ENCODE measurements at places on chromosomes 6 and 20.

- peak; percentile 64 for DNase-seq
These were observed 315 bp upstream of the PDE10A start for GRCh38 chr6:165663377-165663735.

DNA sequence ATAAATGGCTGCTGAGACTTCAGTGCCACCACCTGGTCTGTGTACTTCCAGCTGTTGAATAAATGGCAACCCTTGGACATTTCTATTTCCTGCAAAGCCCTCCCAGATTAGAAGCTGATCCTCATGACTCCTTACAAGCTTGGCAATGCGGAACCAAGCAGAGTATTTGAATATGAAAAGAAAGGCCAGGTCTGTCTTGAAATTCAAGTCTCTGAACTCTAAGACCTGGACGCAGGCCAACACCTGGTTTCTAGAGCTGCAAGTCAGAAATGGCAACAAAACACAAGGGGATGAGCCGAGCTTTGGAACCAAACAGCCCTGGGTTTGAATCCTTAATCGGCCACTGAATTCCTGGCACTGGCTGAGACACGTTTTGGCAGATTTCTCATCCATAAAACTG is 353.4 kb downstream of the PTPRT start:
- DNase-seq = no peak

GRCh38 chr6:34967461-34967860 is 78.4 kb downstream of the ANKS1A start:
- DNase-seq = no peak

DNA sequence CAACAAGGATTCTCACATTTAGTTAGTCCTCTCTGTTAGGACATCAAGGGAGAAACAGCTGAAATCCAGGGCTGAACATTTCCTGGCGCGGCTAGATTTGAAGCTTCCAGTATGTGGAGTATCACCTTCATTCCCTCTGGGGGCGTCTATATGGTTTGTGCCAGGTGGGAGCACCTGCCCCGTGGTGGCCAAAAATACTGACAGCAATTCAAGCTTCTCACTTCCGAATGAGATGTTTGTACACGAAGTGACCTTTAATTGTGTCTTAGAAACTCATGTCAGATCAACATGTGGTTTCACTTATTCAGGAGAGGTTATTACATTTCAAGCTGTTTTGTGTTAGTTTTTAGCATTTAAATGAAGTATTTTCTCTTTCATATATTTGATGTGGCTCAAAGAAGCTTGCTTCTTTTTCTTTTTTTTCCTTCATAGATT is 67.3 kb upstream of the ZNF217 start:
- DNase-seq = no peak

GRCh38 chr20:57622579-57623381 is 2.6 kb upstream of the ZBP1 start:
- DNase-seq = peak; percentile 80

DNA sequence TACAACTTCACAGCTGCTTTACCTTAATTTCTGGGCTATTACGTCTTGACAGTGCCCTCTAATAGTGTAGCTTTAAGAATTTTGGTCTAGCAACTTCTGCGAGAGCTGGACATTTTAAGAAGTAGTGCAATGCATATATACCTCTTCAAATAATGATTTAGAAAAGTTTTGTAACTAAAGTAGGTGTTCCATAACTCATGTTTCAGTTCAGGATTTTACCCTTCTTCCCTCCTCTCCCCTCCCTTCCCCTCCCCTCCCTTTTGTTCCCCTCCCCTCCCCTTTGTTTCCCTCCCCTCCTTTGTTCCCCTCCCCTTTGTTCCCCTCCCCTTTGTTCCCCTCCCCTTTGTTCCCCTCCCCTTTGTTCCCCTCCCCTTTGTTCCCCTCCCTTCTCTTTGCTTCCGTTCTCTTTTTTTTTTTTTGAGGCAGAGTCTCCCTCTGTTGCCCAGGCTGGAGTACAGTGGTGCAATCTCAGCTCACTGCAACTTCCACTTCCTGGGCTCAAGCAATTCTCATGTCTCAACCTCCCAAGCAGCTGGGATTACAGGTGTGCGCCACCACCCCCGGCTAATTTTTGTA is 28.8 kb upstream of the TRAM2 start:
- DNase-seq = no peak

- no peak for DNase-seq
These were observed 61.8 kb downstream of the ANKS1A start for GRCh38 chr6:34950849-34951248.
